ENCODE measurements at places on chromosomes 12 and 14. TPM values are rescaled to one million over a fixed set of nuclear protein-coding genes. Genes with fewer than 3 reads are reported as not detected.

DNA sequence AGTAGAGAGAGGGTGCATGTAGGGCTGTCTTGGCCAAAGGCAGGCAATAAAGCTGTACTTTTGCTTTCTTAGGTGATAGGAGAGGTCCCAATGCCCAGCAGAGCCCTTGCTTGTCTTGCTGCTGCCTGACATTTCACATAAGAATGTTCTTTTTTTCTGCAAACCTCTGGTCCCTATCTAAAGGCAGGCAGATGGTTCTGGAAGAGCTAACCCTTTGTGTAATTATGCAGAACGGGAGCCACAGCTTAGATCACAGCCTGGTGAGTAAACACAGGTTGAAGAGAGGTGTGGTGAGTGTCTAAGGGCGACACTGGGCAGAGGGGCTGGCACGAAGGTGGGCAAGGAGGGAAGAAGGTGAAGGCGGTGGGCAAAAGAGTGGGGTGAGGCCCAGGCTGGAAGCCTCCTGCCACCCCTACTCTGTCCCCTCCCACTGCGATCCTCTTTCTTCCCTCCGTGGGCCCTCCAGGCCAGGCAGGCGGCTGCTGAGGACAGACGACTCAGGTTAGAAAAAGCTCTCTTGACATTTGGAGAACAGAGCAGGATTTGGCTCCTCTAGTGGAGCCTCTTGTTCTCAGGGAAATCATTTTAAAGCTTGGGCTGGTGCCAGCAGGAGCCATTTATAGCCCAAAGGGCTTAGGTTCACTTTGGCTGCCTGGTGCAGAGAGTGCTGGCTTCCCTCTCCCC lies 42.8 kb downstream of the PRMT8 start:
- no peaks in the 10 kb centered on the region for H3K36me3 ChIP-seq
- H3K27ac ChIP-seq: peak overlapping the region; percentile 27
- peaks cover 19% of the 10 kb centered on the region for H3K4me1 ChIP-seq

DNA sequence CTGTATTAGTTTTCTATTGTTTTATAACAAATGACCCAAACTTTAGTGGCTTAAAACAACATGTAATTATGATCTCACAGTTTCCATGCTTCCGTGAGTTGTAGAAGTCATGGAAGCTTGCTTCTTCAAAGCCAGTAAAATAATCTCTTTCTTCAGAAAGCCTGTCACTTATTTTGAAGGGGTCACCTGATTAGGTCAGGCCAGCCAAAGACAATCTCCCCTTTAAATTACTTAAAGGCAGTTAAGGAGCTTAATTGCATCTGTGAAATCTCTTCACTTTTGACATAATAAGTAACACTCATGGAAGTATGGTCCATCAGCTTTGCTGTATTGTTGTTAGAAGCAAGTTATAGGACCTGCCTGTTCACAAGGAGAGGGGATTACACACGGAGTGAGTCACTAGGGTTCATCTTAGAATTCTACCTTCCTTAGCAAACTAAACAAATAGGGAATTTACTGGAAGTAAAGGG lies 89.8 kb downstream of the FAR2 start:
- H3K27me3 ChIP-seq: no peaks in the 10 kb centered on the region
- no peak overlapping the region for H3K4me3 ChIP-seq
- no peaks in the 10 kb centered on the region for H3K36me3 ChIP-seq
- no peak for DNase-seq
- H3K27ac ChIP-seq: no peak overlapping the region

DNA sequence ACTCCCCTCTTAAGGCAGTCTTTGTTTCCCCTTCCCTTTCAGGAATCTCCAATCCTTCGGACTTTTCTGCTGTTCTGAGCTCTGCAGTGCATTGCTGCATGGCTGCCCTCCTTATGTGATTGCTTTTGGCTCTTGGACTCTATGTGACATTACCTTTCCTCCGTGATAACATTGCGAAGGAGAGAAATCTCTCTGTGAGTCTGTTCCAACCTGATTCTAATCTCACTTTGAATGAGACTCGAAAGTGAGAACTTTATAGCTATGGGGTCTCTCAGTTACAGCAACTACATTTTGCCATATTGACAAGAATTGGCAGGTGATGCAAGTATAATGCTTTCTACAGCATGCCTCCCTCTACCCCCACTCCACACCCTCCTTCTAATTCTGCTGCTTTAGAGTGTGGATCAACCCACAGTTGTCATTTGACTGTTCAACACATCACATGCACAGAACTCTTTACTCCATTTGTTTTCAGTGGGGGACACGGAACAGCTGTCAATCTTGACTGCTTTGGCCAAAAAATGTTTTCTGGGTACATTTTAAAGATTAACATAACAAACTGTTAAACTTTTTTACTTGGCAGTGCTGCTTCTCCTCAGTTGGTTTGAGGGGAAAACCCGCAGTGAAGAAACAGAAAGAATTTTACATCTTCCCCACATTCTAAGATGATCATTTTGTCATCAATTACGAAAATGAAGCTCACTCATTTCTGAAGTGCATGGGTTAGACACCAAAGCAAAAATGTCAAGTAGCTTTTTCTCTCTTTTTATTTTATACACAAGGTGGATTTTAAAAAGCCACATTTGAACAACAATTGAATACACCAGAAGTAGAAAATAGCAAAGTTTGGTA lies 125.5 kb upstream of the RMST start:
- no peaks in the 10 kb centered on the region for H3K27me3 ChIP-seq
- no peak for DNase-seq

GRCh38 chr14:87566991-87567390 lies 426.0 kb downstream of the GALC start:
- no peaks in the 10 kb centered on the region for H3K36me3 ChIP-seq
- H3K4me3 ChIP-seq: no peak overlapping the region
- H3K4me1 ChIP-seq: no peaks in the 10 kb centered on the region
- H3K27ac ChIP-seq: no peak overlapping the region
- no peaks in the 10 kb centered on the region for H3K27me3 ChIP-seq
- no peak for DNase-seq

GRCh38 chr14:66300886-66301285 lies 185.3 kb upstream of the CCDC196 start:
- H3K4me3 ChIP-seq: no peak overlapping the region
- no peaks in the 10 kb centered on the region for H3K4me1 ChIP-seq
- H3K27ac ChIP-seq: no peak overlapping the region
- no peaks in the 10 kb centered on the region for H3K36me3 ChIP-seq
- no peak for DNase-seq

DNA sequence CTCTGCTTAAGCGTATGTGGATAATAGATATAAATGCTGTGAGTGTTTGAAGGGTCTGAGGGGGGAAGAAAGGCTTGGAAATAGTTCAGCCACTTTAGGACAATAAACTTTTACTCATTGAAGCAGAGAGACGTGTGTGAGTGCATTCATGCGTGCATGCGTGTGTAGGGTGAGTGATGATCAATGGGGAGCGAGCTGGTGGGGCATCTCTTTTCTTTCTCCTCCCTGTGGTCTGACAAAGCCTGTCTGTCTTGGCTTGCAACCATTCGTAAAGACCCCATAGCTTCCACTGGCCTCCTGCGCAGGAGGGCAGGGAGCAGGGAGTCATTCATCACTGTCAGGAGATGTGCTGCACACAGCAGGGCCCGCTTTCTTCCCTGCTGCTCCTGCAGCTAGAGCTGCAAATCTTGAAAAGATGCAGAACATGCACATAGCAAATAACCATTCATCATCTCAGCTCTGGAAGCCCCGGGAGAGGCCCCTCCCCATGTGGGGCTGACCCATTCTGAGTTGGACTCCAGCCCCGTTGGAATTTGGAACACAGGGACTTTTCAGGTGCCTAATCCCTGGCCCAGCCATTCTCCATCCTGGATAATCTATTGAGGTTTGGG lies 223.2 kb downstream of the PPM1H start:
- H3K27me3 ChIP-seq: no peaks in the 10 kb centered on the region
- no peak overlapping the region for H3K4me3 ChIP-seq
- no peaks in the 10 kb centered on the region for H3K36me3 ChIP-seq

DNA sequence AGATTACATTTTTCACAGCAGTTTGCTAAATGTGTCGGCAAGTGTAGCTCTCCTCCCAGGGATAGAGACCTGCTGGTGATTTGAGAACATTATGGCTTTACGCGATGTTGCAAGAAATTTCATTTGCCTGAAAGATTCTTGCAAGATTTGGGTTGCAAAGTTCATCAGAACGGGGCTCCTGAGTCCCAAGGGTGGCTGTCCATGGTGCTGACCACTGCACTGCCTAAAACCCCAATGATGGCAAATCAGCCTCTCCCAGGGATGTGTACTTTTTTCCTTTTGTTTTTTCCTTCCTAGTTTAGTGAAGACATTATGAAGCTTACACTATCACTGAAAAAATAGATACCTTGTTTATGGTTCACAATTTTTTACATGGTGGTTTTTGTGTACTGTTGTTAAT lies 85.4 kb downstream of the WSCD2 start:
- H3K27me3 ChIP-seq: no peaks in the 10 kb centered on the region
- peak; percentile 33 for DNase-seq
- no peaks in the 10 kb centered on the region for H3K36me3 ChIP-seq
- H3K27ac ChIP-seq: no peak overlapping the region

DNA sequence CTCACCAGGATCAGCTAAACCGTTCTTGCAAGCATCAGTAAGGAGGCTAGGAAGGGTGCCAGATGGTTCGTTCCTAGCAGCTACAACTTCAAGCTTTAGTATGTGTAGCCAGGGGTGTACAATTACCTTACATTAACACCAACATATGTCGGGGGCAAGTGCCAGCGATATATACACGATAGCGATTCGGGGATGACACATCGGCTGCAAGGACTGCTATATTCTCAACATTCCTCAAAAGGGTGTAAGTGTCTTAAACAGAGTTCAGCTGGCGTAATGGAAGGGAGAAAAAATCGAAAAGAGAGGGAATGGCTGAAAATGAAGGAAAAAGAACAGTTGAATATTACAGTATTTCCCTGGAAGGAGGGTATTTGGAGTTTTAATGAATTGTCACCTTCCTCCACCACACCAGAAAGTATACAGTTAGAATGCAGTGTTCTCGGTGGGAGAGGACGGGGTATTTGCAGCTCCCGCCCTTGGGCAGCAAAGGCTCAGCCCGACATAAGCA lies 545 bp downstream of the LIMA1 start:
- no peaks in the 10 kb centered on the region for H3K27me3 ChIP-seq
- no peaks in the 10 kb centered on the region for H3K36me3 ChIP-seq
- peaks cover 18% of the 10 kb centered on the region for H3K4me1 ChIP-seq

DNA sequence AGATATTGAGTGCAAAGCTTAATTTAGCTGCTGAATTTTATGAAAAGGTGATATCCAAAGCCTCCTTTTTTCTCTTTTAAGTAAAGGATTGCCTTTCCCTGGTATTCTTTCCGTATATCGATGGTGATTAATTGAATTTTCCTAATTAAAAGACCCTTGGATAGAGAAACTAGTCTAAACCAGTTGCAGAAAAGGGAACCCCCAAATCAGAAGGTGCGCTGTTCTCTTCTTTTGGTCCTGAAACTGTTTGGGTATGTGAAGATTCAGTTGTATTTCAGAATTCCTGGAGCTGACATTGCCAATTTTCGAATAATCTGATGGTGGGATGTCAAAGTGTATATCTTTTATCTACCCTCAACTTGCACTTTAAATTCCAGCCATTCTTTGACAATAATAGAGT lies 1.9 kb downstream of the GPHN start:
- H3K4me1 ChIP-seq: peaks cover 10% of the 10 kb centered on the region
- H3K27me3 ChIP-seq: no peaks in the 10 kb centered on the region
- H3K27ac ChIP-seq: peak overlapping the region; percentile 95
- peak overlapping the region; percentile 86 for H3K4me3 ChIP-seq
- no peak for DNase-seq

- H3K4me3 ChIP-seq: no peak overlapping the region
- no peaks in the 10 kb centered on the region for H3K36me3 ChIP-seq
- DNase-seq: no peak
- no peak overlapping the region for H3K27ac ChIP-seq
- peaks cover 4% of the 10 kb centered on the region for H3K4me1 ChIP-seq
- no peaks in the 10 kb centered on the region for H3K27me3 ChIP-seq
These were observed 25.3 kb upstream of the INF2 start for GRCh38 chr14:104664107-104664506.

DNA sequence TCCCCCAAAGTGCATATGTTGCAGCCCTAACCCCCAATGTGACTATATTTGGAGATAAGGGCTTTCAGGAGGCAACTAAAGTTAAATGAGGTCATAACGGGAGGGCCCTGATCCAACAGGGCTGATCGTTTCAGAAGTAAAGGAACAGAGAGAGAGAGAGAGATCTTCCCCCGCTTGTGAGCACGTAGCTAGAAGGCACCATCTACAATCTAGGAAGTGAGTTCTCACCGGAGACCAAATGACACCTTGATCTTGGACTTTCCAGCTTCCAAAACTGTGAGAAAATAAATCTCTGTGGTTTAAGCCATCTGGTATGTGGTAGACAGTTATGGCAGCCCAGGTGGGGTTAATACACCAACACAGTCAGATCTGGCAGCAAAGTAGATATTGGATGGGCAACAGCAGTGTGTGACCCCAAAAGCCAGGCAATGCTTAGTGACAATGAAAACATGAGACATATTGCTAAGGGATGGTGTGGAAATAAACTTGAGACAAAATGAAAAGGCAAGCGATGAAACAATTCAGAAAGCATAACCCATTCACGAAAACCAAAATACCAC lies 147.2 kb upstream of the GSC start:
- no peak overlapping the region for H3K27ac ChIP-seq
- no peaks in the 10 kb centered on the region for H3K4me1 ChIP-seq
- H3K36me3 ChIP-seq: no peaks in the 10 kb centered on the region
- no peak for DNase-seq

GRCh38 chr14:71541973-71542690 lies 390.1 kb upstream of the RGS6 start:
- no peak overlapping the region for H3K4me3 ChIP-seq
- H3K36me3 ChIP-seq: no peaks in the 10 kb centered on the region
- DNase-seq: no peak
- H3K27me3 ChIP-seq: no peaks in the 10 kb centered on the region

DNA sequence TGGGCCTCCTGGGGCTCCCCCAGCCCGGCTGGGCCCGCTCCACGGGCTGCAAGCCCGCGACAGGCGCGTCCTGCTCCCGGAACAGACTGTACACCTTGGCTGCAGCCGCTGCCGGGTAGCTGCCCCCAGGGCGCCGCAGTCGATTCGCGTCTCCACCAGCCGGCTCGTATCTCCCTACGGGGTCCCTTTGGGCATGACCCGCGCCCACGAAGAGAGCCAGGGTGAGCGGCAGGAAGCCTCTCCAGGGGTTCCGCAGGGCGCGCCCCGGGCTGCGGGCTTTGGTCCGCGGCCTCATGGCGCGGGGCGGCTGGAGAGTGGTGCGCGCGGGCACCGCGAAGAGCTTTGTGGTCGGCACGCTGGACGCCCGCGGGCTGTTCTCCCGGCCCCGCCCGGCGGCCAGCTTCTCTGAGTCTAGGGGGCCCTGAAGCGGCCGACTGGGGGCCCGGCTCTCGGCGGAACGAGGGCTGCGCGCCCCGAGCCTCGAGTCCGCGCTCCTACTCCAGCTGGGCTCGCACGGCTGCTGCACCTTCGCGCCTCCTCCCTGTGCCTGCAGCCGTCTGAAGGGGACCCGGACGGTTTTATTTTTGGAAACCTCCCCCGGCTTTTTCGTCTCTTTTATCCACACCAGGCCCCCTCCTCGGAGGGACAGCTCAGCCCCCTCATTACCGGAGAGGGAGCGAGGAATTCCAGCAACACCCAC lies at the start of gene LTBP2:
Gene LTBP2 (minus strand): TSS at position 588 of the 700 bp plus-strand sequence. CDS start 293 bp downstream, at position 295.
- no peaks in the 10 kb centered on the region for H3K27me3 ChIP-seq
- peak; percentile 46 for DNase-seq
- peaks cover 3% of the 10 kb centered on the region for H3K4me1 ChIP-seq
- H3K27ac ChIP-seq: peak within 1 kb of the TSS; percentile 69
- H3K4me3 ChIP-seq: peak within 1 kb of the TSS; percentile 82
- no peaks in the 10 kb centered on the region for H3K36me3 ChIP-seq

- H3K4me3 ChIP-seq: no peak overlapping the region
- no peak for DNase-seq
- H3K4me1 ChIP-seq: no peaks in the 10 kb centered on the region
- no peak overlapping the region for H3K27ac ChIP-seq
- no peaks in the 10 kb centered on the region for H3K36me3 ChIP-seq
These were observed 26.7 kb downstream of the MED21 start for GRCh38 chr12:27048822-27049752.

Gene KRT2
- total RNA-seq: not detected

Gene AMDHD1
- total RNA-seq: 4.0 TPM

Gene CCDC59
- 63.5 TPM for total RNA-seq

Gene EFS
- 7.6 TPM for total RNA-seq
